ENCODE measurements at places on chromosomes 2 and 18.

DNA sequence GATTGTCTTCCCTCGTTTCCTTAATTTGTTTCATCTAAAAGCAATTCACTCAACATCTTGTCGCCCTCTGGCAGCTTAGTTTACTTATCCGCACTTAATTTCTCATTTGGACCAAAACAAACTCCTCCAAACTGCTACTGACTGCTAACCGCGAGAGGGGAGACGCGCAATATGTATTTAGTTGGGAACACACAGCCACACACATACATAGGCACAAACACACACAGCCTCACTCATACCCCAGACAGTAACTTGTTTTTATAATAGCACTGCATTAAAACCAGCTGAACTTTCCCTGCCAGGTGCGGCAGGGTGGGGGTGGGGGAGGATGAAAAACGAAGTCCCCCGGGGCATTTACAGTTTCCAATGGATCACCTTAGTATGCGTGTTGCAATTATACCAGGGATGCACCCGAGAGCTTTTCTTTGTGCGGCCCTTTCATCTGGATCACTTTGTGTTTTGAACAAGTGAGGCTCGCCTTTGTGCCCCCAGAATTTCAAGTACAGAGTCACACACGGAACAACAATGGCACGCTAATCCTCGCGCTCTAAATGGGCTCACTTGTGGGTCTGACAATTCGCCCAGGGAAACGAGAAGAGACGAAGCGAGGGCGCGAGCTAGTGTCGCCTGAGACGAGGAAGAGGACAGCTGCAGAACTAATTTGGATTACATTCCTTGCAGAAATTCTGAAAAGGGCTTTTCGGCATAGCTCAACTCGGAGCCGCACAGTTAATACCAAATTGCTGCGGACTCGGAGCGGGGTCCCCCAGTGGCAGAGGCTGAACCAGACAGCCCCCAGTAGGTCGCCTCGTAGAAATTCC, 2.4 kb downstream of the ERBB4 start:
- DNase-seq: no peak

- DNase-seq: no peak
Measured at GRCh38 chr18:77090546-77091174, 41.9 kb downstream of the MBP start.

DNA sequence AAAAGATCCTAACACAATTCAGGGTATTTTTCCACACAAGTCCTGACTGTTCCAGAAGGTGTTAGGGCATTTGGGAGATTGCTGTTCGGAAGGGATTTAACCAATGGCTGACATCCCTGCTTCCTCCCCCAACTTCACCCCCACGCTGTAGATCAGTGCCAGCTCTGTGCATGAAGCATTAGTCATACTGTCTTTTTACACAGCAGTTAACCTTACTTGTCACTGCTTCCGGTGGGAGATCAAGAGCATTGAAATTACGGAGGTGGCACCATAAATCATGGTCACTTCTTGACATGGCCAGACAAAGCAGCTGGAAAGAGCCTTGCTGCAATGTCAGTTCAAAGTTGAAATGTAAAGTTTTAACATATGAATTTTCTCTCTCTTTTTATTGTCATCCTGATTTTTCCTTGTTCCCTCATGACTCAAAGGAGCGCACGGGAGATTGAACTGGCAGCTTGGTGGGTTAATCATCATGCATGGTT, 70.2 kb downstream of the HRH4 start:
- no peak for DNase-seq

DNA sequence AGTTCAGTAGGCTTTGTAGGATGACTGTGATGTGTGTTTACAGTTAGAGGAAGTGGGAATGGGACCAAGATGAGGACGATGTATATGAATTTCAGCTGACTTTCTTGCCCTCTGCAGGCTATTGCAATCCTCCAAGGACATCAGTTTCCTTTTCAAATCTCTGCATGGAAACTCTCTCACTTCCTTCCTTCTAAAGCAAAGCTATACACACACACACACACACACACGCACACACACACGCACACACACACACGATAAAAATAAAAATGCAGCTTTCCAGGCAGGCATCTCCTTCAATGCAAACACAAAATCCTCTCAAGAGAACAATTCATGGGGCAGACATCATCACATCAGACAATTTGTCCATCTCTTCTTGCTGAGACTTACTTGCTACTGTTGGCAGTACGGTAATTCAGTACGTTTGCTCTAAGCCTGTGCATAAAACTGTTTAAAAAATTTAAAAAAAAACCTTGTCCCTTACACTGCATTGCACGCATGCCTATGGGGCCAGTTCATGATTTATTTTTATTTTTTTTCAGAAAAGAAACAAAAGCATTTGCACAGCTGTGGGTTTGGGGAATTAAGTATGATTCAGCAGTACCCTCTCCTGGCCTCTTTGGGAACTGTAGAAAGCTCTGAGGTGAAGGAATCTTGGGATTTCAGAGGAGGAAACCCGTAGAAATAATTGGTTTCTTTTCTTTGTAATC, 27.1 kb upstream of the ICOS start:
- no peak for DNase-seq

DNA sequence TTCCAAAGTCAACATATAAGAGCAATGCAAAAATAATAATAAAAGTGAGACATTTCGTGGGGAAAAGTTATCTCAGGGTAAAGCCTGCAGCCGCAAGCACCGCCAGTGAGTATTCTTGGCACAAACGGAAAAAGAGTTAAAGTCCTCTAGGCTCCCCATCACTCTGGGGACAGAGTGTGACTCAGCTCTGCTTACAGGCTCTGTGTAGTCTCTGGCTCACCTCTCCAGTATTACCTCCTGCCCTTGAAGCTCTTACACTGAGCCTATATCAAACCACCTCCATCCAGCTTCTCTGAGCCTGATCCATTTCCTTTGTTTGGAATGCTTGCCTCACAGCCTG, 55.5 kb downstream of the MTHFD2 start:
- no peak for DNase-seq

DNA sequence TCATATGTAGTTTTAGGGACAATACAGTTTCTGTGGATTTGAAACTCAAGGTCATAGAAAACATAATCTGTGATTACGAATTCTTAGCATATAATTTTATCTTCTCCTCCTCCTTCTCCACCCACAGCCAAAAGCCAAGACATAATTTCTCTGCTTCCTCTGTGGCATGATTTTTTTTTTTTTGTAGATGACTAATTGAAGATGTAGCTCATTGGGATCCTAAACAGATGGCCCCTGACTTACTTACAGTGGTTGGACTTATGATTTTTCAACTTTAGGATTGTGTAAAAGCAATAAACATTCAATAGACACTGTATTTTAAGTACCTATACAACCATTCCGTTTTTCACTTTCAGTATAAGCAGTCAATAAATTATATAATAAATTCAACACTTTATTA, 42.3 kb downstream of the FSIP2 start:
- no peak for DNase-seq

- DNase-seq: no peak
Measured at GRCh38 chr2:3168230-3168891, 209.3 kb downstream of the EIPR1 start.

GRCh38 chr2:193583638-193584400, 1389.1 kb upstream of the TMEFF2 start:
- DNase-seq: no peak

GRCh38 chr18:60506682-60507081, 134.1 kb upstream of the MC4R start:
- no peak for DNase-seq

DNA sequence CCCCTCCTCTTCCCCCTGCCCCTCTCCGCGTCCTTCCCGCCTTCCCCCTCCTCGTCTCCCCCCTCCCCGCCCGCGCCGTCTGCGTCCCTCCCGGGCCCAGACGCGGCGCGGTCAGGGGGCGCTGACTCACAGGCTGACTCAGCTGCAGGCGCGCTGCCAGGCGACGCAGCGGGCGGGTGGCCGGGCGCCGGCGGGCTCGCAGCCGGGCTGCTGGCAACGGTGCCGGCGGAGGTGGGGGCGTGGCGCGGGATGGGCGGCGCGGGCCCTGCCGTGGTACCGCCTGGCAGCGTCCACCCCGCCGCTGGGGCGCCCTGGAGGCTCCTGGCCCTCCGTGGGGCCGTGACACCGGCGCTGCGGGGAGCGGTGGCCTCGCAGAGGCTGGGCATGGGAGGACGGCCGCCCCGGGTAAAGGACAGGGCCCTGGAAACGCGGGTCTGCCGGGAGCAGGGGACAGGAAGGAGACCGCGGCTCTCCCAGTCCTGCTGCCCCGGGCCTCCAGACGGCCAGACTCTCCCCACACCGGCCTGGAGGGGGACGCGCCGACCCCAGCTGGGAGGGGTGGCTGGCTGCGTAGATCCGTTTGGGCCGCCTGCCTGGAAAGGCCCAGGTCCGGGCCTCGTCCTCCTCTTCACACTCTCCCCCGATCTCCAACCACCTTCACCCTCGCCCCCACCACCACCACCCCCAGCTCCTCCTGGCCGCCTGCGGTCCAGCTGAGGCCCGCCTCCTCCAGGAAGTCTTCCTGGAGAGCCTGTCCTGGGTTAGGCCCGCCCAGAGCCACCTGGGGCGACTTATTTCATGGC, 10.0 kb upstream of the PROC start:
- peak; percentile 81 for DNase-seq

DNA sequence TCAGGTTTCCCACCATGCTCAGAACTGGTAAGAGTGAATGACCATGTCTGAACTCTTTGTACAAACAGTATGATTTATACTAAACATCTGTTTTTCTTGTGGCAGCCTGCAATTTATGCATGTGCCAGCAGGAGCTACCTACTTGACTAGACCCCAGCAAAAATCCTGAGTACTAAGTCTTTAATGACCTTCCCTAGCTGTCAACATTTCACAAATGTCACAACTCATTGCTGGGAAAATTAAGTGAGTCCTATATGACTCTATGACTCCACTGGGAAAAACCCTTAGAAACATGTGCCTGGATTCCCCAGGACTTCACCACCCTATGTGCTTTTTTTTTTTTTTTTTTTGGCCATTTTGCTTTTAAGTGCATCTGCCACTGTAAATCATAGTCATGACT, 1225.8 kb downstream of the SUCLG1 start:
- no peak for DNase-seq

- DNase-seq: no peak
Measured at GRCh38 chr2:23350792-23351355, 34.1 kb upstream of the KLHL29 start.
